Stimulated activated effector memory CD8-positive, alpha-beta T cell treated with anti-CD3 and anti-CD28 coated beads, Interleukin-12 subunit alpha, Interleukin-12 subunit beta, amount 100 ng/mL, for 72 hours (primary cell): ENCODE measurements at places on chromosomes 1 and 21.
A peak's percentile ranks its signal among the peaks of the same experiment; 100 is the strongest.

- DNase-seq, result no peak
Observed at GRCh38 chr1:101145449-101145820, 91.4 kb upstream of the S1PR1 start.

DNA sequence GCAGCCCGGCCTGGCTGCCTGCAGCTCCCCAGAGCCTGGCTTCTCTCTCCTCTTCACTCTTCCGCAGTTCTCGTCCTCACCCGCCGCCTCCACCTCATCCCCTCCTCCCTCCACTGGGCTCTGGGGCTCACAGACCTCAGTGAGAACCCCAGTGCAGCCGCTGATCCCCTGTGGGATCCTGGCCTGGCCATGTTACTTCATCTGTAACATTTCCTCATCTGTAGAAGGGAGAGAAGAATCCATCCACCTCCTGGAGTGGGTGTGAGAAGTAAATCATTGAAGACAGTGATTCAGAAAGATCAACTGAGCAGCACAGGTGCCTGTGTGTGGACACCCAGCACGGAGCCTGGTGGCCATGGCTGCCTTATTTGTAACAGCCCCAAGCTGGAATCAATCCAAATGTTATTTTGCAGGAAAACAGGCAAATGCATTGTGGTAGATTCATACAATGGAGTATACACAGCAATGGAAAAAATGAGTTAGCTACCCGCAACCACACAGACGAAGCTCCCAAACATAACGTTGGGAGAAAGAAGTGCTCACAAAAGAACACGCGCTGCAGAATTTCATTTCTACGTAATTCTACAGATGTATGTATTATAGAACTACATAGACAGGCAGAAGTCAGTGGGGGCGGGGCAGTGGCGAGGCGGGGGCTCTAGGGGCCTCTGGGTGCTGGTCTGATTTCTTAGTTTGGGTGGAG, 8.7 kb downstream of the LAPTM5 start:
- peak; percentile 63 for DNase-seq

DNA sequence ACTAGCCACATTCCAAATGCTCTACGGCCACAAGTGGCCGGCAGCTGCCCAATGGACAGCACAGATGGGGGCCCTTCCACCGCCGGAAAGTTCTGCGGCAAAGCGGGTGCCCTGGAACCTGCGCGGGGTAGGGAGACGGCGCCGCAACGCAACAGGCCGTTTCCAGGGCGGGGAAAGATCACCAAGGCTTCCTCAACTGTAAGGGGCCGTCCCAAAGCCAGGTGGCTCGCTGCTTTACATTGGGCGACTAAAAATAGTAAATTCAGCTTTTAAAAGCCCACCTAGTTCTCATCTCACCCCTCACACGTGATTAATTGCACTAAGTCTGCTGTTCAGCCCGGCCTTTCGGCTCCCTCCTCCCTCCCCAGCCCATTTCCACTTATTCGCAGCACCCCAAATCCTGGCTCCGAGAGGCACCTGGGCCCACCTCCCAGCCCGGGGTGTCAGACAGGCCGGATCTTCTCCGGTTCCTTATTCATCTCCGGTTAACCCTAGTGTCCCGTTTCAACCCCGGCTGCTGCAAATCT, 643 bp downstream of the CFAP298 start:
- peak; percentile 60 for DNase-seq

GRCh38 chr1:1832166-1832565, 53.9 kb upstream of the NADK start:
- DNase-seq, result no peak

DNA sequence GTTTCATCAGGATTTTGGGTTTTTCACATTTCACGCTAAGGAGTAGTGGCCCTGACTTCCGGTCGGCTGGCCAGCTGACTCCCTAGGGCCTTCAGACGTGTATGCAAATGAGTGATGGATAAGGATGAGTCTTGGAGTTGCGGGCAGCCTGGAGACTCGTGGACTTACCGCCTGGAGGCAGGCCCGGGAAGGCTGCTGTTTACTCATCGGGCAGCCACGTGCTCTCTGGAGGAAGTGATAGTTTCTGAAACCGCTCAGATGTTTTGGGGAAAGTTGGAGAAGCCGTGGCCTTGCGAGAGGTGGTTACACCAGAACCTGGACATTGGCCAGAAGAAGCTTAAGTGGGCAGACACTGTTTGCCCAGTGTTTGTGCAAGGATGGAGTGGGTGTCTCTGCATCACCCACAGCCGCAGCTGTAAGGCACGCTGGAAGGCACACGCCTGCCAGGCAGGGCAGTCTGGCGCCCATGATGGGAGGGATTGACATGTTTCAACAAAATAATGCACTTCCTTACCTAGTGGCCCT, 23.1 kb upstream of the TNFRSF1B start:
- no peak for DNase-seq

GRCh38 chr1:76587212-76587611, 280.1 kb upstream of the ST6GALNAC5 start:
- no peak for DNase-seq

DNA sequence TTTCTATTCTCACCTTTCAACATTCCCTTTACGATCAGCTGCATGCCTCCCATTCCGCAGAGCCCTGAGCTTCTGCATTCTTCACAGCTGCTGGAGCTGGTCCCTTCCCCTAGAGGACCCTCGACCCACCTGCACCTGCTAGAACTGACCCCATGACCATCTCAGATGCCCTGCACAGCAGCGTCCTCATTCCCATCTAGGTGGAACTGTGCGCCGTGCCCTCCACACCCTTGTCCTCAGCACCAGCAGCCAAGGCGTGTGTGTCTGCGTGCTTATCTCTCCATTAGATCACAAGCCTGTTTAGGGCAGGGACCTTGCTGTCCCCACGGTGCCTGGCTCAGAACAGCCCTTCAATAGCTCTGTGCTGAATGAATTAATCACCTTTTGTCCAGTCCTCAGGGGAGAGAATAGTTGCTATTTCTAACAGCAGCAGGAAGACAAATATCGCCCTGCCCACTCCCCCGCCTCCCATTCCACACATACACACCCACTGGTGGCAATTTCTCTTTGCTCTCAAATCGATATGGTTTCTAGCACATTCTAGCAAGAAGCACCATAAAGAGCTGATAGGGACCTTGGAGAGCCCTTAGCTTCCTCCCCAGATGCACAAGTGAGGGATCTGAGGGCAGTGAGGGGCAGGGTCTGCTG, 61.7 kb downstream of the KCNN3 start:
- DNase-seq, result no peak

DNA sequence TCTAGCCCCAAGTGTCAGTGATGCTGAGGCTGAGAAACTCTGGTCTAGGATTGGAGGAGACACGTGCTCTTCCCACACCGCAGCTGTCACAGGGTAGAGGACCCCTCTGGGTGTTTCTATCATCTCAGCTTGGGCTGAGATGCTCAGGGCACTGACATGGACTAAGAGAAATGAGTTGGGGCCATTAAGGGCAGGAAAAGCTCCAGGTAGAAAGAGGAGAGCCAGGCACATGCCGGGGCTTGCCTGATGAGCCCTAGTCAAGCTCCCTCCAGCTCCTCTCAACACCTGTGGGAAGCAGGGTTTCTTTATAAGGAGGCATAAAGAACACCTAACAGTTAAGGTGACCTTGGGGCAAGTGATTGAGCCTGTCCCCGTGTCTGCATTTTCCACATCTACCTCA, 17.3 kb downstream of the ABCA4 start:
- DNase-seq, result no peak

DNA sequence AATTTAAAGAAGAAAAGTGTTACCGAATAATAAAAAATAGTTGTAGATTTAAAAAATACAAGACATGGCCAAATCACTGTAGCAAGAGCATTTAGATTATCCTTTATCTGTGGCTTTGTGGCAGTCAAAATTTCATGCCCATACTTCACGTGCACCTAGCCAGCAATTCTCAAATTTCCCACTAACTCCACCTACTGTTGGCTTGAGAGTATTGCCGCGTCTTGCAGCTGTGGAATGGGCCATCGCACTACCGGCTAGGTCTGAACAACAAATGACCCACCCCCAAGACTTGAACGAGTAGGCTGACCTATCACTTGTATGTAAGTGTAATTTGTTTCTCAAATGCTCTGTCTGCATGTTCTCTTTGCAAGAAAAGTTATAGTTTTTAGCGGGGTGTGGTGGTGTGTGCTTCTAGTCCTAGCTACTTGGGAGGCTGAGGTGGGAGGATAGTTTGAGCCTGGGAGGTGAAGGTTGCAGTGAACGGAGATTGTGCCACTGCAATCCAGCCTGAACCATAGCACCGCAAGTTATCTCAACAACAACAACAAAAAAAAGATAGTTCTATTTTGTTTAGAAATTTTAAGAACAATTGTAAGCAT, 4.1 kb downstream of the KRTAP13-4 start:
- no peak for DNase-seq

GRCh38 chr1:3399732-3400131, 54.7 kb upstream of the ARHGEF16 start:
- DNase-seq, result no peak

DNA sequence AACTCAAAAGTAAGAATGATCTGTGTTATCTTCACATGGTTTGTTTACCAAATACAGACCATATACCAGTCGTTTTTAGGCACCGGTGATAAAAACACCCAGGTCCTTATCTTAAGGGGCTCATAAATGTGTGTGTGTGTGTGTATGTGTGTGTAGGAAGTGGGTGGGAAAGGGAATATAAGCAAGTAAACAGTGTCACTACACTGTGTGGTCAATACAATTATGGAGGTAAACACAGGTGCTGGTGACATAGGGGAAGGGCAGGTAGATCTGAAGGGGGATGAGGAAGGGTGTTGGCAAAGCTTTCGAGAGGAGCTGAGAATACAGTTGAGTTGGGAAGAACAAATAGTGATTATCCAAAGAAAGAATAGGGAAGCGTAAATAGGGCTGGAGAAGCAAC, 19.1 kb upstream of the MRPS6 start:
- no peak for DNase-seq

GRCh38 chr1:20792196-20792595, 5.1 kb upstream of the HP1BP3 start:
- no peak for DNase-seq

DNA sequence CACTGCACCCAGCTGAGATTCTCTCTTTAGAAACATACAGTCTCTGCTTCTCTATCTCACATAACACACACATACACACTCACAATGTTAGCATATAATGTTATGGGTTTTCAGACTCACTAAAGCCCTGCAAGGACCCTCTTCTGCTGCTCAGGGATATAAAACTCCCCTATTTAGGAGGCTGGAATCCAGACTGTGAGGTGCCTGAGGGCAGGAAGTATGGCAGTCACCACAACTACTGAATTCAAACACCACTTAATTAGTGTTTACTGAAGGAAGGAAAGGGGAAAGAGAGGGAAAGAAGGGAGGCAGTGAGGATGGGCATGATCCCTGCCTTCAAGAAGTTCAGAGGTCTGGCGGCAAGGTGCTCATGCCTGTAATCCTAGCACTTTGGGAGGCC, 7.8 kb upstream of the CDK18 start:
- no peak for DNase-seq

GRCh38 chr1:9289090-9289534, 3.6 kb upstream of the SPSB1 start:
- DNase-seq, result peak; percentile 94

- no peak for DNase-seq
Observed at GRCh38 chr1:26828411-26828991, 2.0 kb downstream of the ZDHHC18 start.

- DNase-seq, result no peak
Observed at GRCh38 chr1:32962248-32962896, 2.2 kb downstream of the RNF19B start.

GRCh38 chr1:84496498-84496897, 9.7 kb upstream of the SPATA1 start:
- DNase-seq, result no peak

DNA sequence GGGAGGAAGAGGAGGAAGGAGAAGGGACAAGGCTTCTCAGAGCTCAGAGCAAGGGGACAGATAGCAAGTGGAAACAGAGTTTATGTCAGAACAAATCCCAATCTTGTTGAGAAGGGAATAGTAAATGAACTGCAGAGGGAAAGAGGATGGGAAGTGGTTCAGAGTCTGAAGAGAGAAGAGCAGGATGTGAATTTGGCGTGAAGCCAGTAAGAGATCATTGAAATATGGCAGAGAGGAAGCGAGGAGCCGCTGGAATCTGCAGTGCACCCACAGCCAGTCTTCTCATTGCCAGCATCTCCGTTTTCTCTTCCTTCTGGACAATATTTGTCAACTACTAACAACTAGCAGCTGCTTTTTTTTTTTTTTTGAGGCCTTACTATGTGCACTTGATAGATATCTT, 19.1 kb downstream of the OLFML3 start:
- no peak for DNase-seq

GRCh38 chr1:54053745-54054437, 483 bp downstream of the TCEANC2 start:
- no peak for DNase-seq

- DNase-seq, result no peak
Observed at GRCh38 chr21:45004481-45005247, 64.8 kb downstream of the SLX9 start.

DNA sequence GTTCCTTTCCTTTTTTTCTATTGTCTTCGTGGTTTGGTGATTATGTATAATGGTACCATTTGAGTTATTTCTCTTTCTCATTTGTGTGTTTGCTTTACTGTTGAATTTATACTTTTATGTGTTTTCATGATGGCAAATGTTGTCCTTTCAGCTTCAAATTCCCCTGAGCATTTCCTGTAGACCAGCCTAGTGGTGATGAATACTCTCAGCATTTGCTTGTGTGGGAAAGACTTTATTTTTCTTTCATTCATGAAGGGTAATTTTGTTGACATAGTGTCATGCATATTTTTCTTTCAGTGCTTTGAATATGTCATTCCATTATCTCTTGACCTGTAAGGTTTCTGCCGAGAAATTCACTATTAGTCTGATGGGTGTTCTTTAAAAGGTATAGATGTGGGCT, 166.6 kb upstream of the GORAB start:
- DNase-seq, result no peak

- DNase-seq, result no peak
Observed at GRCh38 chr1:198534548-198535418, 5.7 kb downstream of the ATP6V1G3 start.

GRCh38 chr1:191074881-191075280, 597.2 kb upstream of the BRINP3 start:
- no peak for DNase-seq

DNA sequence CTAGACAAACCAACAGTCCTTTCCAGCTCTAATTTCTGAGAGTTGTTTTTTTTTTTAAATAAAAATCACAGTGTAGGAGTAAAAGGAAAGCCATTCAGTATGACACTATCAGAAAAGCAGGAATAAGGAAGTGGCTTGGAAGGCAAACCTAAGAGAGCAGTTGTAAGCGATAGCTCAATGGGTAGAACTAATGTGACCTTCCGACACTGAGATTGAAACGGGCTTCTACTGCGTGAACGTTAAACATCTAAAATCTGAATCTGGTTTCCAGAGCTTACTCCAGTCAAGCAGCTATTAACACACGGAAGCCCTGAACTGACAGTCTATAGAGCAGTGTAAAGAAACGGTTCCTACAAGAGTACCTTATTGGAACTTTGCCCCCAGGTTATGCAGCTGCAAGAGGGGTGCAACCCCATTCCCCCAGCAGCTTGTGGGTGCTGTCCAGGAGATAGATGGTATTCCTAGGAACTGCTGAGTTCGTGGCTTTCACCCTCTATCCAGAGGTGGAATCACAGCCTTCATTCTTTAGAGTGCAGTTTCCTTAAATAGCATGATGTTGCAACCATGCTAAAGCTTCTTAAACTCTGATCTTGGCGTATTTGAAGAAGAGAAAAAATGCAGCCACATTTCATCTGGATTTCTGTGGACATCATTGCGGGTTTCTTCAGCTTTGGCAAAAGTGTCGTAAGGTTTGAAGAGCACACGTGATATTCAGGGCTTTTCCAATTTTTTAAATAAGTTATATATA, 3.3 kb upstream of the IRF2BP2 start:
- no peak for DNase-seq

GRCh38 chr1:227306689-227307088, 11.6 kb downstream of the CDC42BPA start:
- no peak for DNase-seq
